ENCODE measurements at places on chromosomes 1 and 21.

GRCh38 chr1:116754198-116754977 is at the start of gene CD2:
Gene CD2, plus strand, starts transcription at chr1:116754430. Its CDS starts 63 bp downstream, at chr1:116754493.
- DNase-seq = peak; percentile 58

DNA sequence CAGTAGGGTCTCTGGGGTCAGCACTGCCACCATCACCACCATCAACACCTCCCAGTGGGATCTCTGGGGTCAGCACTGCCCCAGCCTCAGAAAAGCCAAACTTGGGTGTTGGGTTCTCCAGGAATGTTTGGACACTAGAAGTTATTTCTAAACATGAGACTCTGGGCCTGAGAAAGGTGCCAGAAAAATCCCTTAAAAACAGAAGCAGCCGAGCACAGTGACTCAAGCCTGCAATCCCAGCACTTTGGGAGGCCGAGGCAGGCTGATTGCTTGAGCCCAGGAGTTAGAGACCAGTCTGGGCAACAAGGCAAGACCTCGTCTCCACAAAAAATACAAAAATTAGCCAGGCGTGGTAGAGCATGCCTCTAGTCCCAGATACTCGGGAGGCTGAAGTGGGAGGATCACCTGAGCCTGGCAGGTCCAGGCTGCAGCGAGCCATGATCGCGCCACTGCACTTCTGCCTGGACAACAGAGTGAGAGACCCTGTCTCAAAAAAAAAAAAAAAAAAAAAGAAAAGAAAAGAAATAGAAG is 470 bp downstream of the PTAFR start:
- no peak for DNase-seq

GRCh38 chr1:219880765-219881457 is 47.4 kb downstream of the SLC30A10 start:
- no peak for DNase-seq

DNA sequence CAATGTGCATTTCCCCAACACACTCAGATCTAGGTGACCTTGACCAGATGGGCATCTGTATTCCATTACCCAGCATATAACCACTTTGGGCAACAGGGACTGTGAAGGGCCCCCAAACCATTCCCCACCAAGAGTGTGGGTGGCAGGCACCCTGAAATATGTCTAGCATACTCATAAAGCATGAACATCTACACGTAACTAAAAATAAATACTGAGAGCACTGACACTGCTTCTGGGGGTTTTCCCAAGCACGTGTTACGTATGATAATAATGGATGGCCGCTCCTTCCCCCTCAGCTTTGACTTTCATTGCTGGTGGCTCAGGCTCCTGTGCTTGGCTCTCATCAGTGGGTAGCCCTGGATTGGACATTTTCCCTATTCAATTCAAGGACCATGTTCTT is 39.1 kb downstream of the IGSF3 start:
- no peak for DNase-seq

- peak; percentile 20 for DNase-seq
Measured at GRCh38 chr1:202692959-202693555, 17.2 kb downstream of the SYT2 start.

DNA sequence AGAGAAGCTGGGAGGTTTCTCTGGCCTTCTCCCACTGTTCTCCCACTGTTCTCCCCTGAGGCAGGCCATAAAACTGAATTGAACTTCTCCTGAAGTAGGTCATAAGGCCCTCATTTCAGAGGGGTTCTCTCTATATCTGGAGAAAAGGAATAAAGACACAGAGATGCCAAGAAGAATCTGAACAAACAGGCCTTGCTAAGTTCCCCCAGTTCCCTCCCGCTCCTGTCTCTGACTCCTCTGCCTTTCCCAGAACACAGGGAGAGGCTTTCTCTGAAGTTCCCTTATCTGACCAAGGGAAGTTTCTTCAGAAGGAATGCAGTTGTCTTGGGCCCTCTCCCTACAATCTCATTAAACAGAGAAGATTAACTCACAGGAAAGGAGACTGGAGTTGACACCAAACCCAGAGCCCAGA is 83.4 kb downstream of the SLC16A1 start:
- no peak for DNase-seq

DNA sequence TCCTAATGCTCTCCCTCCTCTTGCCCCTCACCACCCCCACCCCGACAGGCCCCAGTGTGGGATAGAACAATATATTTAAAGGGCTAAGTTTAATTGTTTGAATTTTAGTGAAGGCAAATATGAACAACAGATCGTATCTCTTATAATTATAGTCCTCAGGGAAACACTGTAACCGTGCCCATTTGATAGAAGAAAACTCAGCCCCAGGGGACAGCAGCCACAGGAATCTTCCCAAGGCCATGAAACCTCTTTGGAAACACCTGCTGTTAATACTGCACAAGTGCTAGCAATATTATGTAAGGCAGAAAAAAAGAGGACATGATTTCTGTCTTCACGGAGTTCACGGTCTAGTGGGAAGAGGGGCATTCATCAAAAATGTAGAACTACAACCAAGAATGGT is 142.2 kb downstream of the URB2 start:
- no peak for DNase-seq

- DNase-seq = no peak
Measured at GRCh38 chr1:5935026-5935425, 57.2 kb downstream of the NPHP4 start.

DNA sequence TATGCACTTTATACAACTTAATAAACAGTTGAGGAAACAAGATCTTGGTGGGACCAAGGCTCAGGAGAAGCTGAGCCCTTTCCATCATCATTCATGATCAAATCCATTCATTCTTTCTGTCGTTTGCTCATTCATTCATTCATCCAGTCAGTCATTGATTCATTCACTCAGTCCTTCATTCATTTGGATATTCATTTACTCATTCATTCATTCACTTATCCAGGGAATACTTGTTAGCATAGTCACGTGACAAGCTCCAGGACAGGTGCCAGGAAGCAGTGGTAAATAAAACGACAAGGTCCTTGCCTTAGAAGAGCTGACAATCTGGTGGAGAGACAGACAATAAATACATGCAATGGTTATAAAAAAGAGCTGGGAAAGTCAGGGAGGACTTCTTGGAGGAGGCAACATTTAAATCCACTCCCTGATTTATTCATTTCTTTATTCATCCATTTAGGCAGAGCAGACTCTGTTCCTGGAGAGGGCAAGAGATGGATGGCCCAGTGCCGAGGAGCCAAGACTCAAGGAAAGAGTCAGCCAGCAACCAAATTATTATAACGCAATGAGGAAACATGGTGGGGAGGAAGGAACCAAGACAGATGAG is 74.1 kb upstream of the CASZ1 start:
- DNase-seq = no peak

GRCh38 chr1:228430243-228430642 is 13.6 kb upstream of the TRIM17 start:
- no peak for DNase-seq

GRCh38 chr1:178223289-178223688 is 129.4 kb downstream of the RASAL2 start:
- DNase-seq = no peak

- DNase-seq = peak; percentile 67
Measured at GRCh38 chr1:151989211-151989862, 4.3 kb downstream of the S100A10 start.

- DNase-seq = no peak
Measured at GRCh38 chr1:101547357-101547756, 310.5 kb downstream of the S1PR1 start.

DNA sequence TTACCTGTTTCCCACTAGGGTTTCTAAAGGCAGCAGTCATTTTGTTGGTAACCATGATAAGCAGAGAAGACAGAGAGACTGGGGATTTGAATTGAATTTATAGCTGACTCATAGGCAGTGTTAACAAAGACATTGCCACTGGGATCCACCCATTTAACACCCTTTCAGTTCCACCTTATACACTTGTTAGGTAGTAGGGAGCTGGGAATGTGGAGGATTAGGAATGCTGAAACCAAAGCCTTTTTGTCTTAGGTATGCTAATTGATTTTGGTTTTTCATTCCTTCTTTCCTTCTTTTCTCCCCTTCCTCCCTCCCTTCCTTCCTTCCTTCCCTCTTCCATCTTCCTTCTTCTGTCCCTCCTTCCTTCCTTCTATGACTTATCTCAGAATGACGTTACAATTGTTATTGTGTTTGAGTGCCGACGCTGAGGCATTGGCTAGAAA is 7.5 kb upstream of the EVI5 start:
- no peak for DNase-seq

GRCh38 chr21:25506261-25506660 is 101.0 kb downstream of the MRPL39 start:
- DNase-seq = no peak

DNA sequence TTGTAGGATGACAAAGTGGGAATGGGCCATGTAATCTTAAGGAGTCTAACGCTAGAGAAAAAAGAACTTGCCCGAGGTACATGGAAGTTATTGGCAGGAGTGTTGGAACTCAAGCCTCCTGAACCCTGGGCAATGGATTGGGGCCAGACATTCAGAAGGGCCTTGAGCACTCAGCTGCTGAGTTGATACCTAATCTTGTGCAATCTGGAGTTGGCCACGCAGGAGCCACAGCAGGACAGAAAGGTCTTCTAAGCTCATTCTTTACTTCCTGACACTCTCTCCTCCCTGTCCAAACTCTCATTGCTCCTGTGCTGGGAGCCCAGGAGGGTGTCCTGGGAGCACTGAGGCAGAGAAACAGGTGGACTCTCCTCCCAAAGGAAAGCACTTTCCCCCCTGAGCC is 25.1 kb upstream of the CSF1 start:
- DNase-seq = no peak

DNA sequence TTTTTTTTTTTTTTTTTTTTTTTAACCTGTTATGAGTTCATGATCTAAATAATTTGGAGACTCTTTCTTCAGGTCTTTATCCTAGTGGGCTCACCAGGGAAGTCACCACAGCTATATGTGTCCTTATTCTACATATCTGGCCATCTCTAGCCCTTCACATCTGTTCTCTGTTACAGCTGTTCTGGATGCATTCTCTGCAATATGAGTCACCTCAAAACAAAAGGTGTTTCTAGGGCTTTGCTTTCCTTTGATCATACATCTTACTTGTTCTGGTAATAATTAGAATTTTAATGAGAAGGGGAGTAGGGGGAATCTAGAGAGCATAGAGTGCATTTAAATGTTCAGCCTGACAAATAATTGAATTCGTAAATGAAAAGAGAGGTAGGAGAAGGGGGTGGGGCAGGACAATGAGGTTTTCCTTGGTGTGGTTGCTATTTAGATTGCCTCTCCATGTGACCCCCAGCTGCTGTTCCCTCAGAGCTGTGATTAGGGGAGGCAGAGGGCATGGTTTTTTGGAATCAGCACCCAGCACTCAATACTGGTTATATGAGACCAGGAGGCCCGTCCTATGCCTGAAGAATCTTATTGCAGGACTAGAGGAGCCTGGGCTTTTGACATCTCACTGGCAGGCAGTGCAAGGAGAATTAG is 8.0 kb downstream of the SYT6 start:
- DNase-seq = no peak

DNA sequence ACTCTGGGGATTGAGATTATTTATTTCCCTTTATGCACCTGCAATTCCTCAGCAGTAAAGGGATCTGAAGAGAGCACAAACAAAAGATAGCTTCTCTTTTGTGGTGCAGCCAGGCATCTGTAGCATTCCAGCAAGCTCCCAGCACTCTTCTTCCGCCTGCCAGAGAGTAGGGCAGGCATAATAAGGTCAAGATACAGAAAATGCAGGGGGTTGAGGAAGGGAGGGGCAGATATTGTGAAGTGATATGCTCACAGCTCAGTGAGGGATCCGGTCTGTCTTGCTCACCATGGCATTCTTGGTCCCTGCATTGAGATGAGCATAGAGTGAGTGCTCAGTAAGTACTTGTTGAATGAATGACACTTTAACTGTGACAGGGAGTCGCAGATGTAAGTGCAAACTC is 23.9 kb downstream of the FASLG start:
- no peak for DNase-seq

- no peak for DNase-seq
Measured at GRCh38 chr1:25066731-25067517, 136.8 kb upstream of the RUNX3 start.

- no peak for DNase-seq
Measured at GRCh38 chr1:5765483-5765882, 226.7 kb downstream of the NPHP4 start.

- DNase-seq = no peak
Measured at GRCh38 chr1:114010433-114011184, 31.3 kb downstream of the OLFML3 start.

- DNase-seq = peak; percentile 78
Measured at GRCh38 chr1:37946703-37947360, at the start of gene INPP5B. Gene INPP5B, minus strand, starts transcription at chr1:37947053. Its CDS starts 745 bp downstream, at chr1:37946308.

GRCh38 chr21:34630536-34631143 is 15.7 kb upstream of the RCAN1 start:
- no peak for DNase-seq

- no peak for DNase-seq
Measured at GRCh38 chr1:117124661-117125060, 3.1 kb upstream of the TRIM45 start.

DNA sequence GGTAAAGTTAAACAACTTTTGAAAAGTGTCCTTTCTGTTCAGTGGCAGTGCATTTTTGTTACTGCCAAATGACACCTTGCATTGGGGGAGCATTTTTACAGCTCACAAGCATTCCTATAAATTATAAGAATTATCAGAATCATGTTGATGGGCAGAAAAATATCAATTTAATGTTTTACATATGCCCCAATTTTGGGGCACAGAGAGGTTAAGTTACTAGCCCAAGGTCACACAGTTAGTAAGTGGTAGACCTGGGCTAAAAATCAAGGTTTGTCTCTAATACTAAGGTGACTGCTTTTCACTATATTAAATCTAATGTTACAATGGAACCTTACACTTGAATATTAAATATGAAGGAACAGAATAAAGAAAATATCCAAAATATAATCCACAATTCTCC is 180.1 kb upstream of the IVNS1ABP start:
- no peak for DNase-seq

GRCh38 chr1:181969902-181970301 is 91.6 kb downstream of the ZNF648 start:
- DNase-seq = no peak

DNA sequence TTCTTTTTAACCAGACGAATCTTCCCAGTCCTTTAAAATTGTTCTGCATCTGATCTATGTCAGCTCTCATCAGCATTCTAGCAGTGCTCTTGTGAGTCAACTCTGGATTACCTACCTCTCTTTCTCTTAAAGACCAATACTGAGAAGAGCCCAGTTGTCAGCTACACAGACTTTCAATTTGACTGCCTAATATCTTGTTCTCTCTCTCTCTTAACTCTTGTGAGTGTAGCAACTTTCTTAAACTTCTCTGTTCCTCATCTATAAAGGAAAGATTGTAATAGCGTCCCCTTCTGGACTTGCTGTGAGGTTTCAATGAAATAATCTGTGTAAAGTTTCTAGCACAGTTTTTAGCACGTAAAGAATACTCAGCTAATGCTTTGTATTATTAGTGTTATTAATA is 499.3 kb upstream of the ADAMTS5 start:
- no peak for DNase-seq
